ENCODE measurements at places on chromosomes 16 and 17.

- no peak for DNase-seq
These were observed 39.8 kb upstream of the TOM1L1 start for GRCh38 chr17:54860617-54861470.

DNA sequence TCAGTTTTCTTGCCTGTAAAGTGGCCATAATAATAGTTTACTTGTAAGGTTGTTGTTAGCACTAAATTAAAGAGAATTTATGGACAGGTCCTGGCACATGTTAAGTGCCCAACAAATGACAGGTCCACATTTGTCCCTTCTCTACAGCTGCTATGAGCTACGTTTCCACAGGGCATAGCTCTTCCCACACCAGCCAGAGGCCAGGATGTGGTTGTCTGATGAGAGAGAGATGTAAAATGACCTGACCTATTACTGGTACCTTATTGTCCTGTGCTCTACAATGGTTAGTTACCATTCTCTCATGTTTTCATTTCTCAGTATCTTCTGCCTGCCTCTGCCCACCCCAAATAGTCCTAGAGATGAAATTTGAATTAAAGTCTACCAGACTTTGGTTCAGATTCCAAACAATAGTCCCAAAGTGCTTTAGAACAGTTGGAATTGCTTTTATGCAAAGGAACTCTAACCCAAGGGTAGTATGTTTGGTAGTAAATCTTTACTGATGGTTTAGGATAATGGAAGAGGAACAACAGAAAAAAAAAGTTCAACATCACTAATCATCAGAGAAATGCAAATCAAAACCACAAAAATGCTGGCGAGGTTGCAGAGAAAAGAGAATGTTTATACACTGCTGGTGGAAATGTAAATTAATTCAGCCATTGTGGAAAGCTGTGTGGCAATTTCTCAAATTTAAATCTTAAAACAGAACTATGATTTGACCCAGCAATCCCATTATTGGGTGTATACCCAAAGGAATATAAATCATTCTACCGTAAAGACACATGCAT is 57.1 kb upstream of the ANKFN1 start:
- DNase-seq: no peak

DNA sequence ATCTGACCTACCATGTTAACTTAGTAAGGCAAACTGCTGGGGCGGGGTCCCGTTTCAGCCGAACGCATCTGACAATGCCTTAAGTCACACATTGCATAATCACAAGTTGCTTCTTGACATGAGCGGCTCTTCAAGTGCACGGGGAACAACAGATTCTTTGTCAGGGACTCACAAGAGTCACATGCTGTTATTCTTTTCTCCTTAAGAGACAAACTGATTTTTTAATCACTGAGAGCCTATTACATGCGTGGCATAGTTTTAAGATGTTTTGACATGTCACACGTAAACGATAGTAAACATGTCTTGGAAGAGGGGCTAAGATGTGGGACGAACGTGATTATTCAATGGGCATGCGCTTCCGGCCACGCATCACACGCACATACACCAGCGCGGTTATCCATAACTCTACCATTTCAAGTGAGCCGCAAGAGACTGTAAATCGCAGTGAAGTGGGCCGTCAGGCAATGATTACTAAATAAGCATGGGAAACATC is 63.4 kb downstream of the ADCY9 start:
- no peak for DNase-seq

GRCh38 chr17:18896947-18897346 is 39.0 kb downstream of the PRPSAP2 start:
- no peak for DNase-seq

DNA sequence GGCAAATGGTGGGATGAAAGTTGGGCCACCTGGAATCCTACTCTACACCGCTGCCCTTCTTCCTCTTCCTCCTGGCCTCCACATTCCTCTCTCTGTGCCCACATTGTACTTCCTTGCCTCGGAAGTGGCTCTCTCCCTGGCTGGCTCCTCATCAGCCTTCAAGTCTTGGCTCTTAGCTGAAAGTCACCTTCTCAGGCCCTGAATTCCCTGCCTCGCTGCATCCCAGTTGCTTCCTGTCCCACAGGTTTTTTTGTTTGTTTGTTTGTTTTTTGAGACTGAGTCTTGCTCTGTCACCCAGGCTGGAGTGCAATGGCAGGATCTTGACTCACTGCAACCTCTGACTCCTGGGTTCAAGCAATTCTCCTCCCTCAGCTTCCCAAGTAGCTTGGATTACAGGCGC is 2.6 kb upstream of the PAM16 start:
- DNase-seq: no peak

DNA sequence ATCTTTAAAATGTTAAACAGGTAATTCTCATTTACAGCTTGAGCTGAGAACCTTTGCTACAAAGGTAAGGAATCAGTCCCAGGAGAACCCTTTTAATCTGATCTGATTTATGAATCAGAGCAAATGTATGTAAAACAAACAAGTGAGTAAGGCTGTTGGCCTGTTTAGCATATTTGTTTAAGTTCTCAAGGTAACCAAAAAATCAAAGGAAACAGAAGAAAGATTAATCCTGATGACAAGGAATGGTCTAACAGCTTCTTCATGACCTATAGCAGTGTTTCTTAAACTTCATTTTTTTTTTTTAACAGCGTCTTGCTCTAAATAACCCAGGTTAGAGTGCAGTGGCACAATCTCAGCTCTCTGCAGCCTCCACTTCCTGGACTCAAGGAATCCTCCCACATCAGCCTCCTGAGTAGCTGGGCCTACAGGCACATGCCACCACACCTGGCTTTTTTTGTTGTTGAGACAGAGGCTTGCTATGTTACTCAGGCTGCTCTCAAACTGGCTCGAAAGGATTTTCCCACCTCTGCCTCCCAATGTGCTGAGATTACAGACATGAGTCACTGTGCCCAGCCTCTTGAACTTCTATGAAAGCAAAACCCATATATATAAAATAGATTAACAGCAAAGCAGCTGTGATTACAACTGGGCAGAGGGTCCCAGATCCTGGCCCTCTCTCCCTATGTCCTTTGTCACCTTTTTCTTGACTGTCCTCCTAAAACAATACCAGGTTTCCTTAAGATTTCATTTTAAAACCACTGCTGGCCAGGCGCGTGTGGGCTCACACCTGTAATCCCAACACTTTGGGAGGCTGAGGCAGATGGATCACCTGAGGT is 5.1 kb upstream of the JPT1 start:
- DNase-seq: peak; percentile 69

- peak; percentile 40 for DNase-seq
These were observed 231.1 kb upstream of the TBX2 start for GRCh38 chr17:61168506-61168905.

- no peak for DNase-seq
These were observed 49.7 kb downstream of the EPN2 start for GRCh38 chr17:19286751-19287341.

DNA sequence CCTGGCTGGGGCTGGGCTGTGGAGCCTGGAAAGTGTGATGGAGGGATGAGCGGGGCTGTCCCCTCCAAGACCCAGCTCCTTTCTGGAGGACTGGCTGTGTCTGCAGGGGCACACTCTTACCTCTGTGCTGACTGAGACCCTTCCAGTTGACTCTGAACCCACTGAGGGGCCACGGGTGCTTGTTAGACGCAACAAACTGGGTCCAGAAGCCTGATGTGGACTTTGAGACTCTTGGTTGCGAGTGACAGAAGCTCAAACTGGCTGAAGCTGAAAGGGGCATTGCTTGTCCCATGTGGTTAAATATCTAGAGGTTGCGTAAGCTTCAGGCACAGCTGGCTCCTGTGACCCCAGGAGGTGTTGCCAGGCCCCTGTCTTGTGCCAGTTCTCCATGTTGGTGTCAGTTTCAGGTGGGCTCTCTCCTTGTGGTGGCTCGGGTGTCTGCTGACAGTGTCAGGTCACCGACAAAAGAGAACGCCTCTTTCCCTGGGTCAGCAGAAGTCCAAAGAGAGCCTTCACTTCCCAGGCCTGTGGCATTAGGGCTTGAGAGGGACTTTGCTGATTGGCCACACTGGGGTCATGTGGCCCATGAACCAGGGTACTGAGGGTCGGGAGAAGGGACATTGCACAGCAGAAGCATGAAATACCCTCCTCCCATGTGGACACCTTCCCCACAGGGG is 16.7 kb downstream of the ADCY7 start:
- DNase-seq: no peak

GRCh38 chr17:58455491-58455890 is 32.7 kb downstream of the HSF5 start:
- no peak for DNase-seq

GRCh38 chr16:83989300-83989699 is 21.3 kb downstream of the NECAB2 start:
- DNase-seq: no peak

- no peak for DNase-seq
These were observed 17.9 kb upstream of the HEXD start for GRCh38 chr17:82400206-82400605.
